Stimulated activated CD4-positive, alpha-beta T cell treated with anti-CD3 and anti-CD28 coated beads, Interleukin-2, amount 100 ng/mL, for 4 hours (primary cell): ENCODE measurements at places on chromosomes 6 and 20.

DNA sequence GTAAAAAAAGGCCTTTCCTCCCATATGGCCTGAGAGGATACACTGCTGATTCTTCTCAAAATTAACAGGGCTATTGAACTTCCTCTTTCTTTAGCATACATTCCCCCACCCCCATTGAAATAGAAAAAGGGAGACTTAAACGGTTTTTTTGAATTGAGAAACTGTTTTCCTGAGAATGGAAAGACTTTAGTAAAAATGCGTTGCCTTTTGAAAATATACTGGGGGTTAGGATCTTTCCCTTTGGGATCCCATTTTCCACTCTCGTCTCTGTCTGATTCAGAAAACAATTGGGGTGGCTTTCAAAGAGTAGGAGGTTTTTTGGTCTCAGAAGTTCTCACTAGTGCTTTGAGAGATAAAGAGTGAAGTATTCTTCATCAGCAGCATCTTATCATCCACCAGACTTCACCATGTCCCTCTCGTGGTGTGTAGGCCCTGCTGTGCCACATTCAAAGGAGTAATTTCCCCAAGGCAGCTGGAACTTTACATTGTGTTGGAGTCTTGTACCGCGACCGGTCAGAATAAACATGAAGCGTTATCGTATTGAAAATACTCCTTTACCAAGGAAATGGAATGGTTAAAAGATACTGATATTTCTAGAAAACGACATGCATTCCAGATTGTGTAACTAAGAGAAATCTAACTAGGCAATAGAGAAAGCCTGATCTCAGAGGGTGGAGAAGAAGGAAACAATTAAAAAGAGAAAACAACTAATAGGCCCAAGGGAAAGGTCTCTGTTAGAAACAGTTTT lies 10.6 kb downstream of the MYB start:
- DNase-seq, result no peak

GRCh38 chr6:155040154-155040553 lies 45.0 kb downstream of the TIAM2 start:
- no peak for DNase-seq

- no peak for DNase-seq
These were observed 101.1 kb upstream of the CDYL start for GRCh38 chr6:4675121-4675520.

GRCh38 chr6:27830212-27830599 lies 82.0 kb downstream of the OR2B2 start:
- DNase-seq, result no peak

DNA sequence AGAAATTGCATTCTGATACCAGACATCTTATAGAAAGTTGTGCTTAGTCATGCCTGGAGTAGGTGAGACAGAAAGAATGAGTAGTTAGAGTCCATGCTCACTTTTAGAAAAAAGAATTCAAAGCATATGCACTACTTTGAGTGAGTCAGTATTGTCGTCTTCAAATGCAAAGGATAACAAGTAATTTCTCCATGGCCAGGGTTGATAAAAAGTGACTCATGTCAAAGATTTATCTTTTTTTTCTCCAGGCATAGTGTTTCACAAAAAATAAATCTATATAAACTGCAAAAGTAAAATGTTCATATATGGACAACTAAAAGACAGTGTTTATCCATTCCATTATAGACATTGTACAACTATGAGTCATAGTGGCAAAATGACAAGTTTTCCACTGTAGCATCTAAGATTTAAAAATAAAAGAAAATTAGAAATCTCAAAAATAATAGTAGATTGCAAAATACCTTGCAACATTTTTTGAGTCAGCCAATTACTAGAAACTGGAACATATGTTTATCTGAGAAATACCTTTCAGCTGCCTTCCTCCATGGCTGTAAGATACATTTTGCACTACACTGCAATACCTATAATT lies 329.6 kb downstream of the GRIK2 start:
- DNase-seq, result no peak

DNA sequence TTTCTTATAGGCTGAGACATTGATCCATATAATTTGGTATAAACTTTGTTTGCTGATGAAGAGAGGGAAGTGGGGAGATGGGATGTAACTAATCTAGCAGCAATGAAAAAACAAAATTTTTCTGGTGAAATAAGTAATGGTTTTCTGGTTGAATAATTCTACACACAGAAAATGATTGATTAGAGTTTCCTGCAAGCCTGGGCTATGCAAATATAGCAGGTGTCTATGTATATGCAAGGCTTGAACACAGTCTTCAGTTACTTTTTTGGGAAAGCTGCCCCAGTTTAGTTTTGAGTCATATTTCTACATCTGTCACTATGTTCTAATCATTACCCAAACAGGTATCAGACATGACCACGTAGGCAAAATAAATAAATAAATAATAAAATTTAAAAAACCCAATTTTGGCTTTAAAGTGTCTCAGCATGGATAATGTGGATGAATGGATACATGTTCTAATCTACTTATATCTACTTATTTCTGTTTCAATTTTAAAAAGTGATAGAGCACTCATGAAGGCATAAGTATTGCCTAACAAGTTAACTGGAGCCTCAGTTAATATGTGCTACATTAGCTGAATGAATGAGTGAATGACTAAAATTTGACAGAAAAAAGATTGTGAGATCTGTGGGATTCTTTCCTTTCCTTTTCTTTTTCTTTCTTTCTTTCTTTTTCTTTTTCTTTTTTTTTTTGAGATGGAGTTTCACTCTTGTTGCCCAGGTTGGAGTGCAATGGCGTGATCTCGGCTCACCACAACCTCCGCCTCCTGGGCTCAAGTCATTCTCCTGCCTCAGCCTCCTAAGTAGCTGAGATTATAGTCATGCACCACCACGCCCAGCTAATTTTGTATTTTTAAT lies 37.2 kb upstream of the TFB1M start:
- DNase-seq, result no peak

GRCh38 chr20:46710153-46710913 lies 884 bp downstream of the SLC2A10 start:
- no peak for DNase-seq

GRCh38 chr6:163716690-163717089 lies 302.2 kb downstream of the QKI start:
- DNase-seq, result no peak

DNA sequence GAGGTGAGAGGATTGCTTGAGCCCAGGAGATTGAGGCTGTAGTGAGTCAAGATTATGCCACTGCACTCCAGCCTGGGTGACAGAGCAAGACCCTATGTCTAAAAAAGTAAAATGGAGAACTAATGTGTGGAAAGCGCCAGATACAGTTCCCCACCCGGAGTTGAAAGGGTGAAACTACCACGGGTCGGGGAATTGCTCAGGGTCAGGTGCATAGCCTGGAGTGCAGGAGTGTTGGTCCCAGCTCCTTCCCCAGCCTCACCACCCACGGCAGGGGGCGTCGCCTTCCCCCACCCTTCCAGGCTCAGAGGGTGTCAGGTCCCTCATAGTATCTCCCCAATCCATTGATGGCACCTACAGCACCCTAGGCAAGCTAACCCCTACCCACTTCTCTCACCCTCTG lies 26.1 kb downstream of the C20orf203 start:
- no peak for DNase-seq

DNA sequence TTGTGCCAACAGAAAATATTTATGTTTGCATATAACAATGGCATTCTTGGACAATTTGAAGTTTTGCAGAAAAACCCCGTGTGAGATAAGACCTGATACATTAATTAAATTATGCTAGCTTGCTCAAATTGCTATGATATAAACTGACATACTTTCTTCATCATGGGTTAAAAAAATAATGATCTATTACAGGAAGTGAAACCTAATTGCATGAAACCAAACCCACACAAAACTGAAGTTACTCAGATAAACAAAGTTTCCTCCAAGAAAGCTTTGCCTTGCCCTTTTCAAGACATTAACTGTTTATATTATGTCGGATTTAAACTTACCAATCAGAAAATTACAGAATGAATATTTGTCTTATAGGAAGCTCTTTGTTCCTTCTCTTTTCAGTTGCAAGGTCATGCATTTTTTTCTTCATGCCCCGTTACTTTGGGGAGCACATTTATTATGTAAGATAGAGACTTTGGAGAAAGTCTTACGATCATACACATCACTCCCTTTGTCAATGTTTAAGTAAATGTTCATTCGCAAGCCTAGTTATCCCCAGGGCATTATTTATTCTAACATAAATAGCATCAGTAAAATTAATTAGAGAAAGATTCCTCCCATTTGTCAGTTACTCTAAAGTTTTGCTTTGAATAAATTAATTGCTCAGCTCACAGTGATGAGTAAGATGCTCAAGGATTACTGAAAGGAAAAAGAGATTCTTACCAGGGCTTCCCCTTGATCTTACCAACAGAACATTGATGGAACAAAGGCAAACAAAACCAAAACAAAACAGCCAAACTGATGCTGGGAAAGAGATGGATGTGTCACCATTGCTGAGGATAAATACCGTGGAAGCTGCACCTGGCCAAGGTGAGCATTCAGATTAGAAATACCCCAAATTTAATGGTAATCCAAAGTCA lies 14.8 kb upstream of the TMEM244 start:
- no peak for DNase-seq

DNA sequence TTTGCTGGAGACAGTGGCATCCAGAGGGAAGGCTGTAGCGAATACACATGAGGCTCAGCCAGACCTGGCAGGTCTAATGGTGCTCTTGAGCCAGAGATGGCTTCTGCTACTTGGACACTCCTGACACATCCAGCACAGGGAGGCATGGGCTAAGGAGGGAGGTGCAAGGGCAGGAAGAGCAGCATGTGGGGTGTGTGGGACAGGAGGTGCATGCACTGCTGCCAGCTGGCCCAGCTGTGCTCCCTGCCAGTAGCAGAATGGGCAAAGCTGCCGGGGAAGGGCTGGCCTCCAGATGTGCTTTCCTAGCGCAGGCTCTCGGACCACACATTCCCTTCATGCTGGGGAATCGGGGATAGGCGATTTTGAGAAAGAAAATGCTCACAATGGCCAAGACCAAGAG lies 309.2 kb downstream of the CDC5L start:
- DNase-seq, result no peak

- DNase-seq, result no peak
These were observed 165.3 kb upstream of the PREP start for GRCh38 chr6:105568142-105568541.

DNA sequence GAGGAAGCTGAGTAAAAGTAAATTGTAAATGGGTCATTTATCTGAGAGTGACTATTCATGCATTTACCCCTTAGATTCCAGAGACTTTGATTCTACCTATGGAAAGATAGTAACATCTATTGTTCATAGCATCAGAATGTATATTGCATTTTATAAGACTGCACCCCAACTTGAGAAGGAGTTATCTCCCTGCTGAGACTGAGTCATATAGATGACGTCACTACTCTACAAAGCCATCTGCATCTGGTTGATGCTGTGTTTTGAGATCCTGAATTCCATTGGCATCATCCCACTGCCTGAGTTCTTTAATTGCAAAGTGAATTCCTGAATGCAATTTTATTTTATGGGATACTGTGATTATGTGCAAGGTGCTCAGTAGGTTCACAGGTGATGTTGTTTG lies 444.0 kb upstream of the SLC35B3 start:
- no peak for DNase-seq
